ENCODE measurements at places on chromosomes 2 and 18.

DNA sequence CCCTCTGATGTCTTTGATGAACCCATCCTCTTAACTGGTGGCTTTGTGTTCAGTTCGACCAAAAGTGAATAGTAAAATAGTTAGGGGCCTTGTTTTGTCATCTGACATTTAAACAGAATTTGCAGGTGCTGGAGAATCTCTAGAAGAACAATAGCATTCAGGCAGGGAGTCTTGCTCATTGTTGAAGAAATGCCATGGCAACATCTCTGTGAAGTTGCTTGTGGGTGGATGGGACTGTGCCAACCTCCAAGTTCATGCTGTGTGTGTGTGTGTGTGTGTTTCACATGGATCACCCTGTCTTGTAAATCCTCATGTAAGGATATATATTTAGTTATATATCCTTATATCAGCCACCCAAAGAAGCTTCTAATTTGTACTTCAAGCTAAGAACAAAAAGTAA lies 66.7 kb downstream of the SKA1 start:
- no peak for DNase-seq

- no peak for DNase-seq
Measured at GRCh38 chr2:119864318-119864717, 104.6 kb downstream of the PTPN4 start.

DNA sequence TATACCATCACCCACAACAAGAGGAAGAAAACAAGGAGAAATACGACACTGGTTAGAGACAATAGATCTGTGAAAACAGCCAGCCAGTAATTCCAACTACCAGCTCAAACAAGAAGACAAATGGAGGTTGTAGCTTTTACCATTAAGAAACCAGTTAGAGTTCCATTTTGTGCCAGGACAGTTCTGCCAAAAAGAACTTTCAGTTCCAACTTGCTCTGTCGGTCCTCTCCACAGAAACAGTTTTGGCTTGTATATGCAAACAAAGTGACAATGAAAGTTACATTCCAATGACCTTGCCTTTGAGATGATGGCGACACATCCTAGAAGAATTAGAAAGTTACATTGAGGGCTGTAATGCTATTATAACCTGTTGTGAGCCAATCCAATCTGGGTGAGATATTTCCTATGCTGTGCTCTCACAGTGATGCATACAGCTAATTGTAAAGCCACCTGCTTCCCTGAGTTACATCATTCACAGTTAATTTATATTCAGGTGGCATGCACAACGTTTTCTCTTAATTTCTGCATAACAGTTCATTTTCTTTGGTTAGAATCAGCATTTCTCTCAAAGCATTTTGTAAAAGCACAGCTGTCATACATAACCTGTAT lies 1378.4 kb upstream of the PIK3C3 start:
- DNase-seq = no peak

DNA sequence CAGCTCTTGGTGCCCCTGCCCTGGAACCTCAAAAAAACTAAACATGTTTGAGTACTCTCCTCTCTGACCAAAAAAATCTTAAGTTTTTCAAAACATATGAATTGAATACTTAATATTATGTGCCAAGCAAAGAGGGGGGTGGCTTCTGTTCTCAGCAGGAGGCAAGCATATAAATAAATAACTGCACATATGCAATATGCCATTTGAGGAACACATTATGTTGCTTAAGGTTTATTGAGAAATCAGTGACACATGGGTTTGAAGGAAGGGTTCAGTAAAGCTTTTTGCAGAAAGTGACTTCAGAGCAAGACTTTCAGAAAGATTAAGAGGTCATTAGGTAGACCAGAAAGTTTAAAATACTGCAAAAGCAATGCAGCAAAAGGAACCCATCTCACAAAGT lies 429.2 kb downstream of the TDRD15 start:
- no peak for DNase-seq

DNA sequence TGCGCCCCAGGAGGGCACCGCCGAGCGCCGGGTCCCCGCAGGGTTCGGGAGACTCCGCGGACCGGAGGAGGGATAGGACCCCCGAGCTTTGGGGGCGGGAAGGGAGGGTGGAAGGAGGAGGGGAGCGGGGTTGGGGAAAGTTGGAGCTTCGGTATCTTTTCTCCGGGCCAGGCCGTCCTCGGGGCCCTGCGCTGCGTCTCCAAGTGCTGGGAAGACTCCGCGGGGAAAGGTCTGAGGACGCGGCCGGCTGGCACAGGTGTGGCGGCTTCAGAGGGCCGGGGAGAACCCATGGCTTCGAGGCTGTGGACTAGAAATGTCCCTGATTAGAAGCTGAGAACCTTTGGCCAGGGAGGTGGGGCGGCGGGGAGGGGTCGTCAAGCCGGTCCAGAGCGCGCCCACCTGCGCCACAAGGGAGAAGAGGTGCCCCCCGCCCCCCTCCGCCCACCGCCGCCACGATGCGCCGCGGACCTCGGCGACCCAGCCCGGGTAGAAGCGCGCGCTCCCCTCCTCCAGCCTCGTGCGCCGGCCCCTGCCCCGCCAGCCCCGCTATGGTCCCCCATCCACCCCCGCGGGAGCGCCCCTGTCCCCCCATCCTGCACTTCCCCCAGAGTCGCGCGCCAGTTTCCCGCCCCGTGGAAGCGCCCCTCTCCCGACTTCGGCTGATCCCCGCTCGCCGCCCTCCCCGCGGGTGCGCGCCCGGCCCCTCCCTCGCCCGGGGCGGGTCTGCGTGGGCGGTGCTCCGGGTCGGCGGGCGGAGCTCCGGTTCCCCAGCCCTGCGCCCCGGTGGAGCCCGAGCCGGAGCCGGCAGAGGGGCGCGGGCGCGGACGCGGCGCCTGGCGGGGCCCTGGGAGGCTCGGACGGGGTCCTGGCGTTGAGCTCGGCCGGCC lies at the start of gene SNTG2:
SNTG2 (plus strand) TSS at position 770 of the 887 bp plus-strand sequence. CDS start 148 bp downstream, outside the sequence.
- DNase-seq = peak; percentile 52

DNA sequence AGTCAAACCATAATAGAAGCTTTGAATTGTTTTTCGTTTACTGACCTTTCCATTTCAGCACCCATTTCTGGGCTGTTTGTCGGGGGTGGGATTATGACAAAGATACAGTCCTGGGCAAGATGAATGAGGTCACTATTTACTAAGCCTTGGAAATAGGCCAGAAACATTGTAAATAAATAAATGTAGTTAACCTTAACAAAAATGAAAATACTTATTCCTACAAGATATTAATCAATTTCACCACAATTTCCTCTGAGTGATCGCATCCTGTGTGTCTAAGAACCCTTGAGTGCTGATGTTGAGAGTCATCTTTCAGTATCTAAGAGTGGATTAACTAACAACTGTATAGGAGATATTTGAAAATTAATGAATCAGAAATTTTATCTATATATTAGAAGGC lies 14.0 kb downstream of the ITGA4 start:
- DNase-seq = no peak

DNA sequence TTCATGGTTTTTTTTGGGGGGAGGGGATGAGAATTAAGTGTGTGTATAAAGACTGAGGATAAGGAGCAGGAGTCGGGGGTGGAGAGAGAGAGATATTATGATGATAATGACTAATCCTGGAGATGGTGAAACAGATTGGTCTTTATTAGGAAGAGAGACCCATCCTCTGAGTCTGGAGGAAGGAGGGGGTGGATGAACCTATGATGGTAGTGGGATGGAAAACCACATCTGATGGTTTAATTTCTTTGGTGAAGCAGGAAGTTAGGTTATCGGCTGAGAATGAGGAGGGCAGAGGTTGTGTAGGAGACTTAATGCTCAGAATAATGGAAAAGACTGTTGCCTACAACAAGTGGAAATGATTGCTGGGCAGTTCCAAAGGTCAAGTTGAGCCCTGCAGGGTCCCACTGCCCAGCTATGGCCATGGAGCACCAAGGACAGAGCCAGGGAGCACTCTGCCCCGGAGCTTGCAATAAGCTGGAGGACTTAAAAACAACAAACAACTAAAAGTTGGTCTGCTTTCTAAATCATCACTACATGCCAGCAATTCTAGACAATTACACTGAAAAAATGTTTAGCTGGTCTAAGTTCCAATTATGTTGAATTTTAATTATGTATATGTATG lies 7.9 kb downstream of the SLC16A14 start:
- no peak for DNase-seq

GRCh38 chr18:78652001-78652545 lies 327.5 kb upstream of the SALL3 start:
- DNase-seq = no peak

DNA sequence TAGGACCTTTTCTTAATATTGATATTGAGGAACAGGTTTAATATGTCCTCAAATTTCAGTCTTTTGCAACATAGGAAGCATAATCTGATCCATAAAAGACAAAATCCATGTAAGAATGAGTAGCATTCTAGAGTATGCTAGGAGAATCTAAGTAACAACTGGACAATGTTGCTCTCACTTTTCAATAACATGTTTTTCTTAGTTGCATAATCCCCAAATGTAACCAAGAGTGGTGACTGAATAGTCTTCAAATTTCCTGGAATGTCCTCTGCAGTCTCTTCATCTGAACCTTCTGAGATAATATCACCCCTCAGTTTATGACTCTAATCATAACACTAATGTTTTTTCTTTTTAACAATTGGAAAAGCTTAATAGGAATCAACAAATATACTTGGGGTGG lies 110.0 kb upstream of the ZEB2 start:
- DNase-seq = peak; percentile 66

GRCh38 chr2:96158554-96158940 lies 13.3 kb upstream of the DUSP2 start:
- no peak for DNase-seq

- no peak for DNase-seq
Measured at GRCh38 chr18:70826571-70826970, 537.7 kb downstream of the SOCS6 start.

- no peak for DNase-seq
Measured at GRCh38 chr2:19753818-19754217, 148.0 kb downstream of the TTC32 start.

- no peak for DNase-seq
Measured at GRCh38 chr2:162125138-162125537, 26.9 kb downstream of the GCG start.

DNA sequence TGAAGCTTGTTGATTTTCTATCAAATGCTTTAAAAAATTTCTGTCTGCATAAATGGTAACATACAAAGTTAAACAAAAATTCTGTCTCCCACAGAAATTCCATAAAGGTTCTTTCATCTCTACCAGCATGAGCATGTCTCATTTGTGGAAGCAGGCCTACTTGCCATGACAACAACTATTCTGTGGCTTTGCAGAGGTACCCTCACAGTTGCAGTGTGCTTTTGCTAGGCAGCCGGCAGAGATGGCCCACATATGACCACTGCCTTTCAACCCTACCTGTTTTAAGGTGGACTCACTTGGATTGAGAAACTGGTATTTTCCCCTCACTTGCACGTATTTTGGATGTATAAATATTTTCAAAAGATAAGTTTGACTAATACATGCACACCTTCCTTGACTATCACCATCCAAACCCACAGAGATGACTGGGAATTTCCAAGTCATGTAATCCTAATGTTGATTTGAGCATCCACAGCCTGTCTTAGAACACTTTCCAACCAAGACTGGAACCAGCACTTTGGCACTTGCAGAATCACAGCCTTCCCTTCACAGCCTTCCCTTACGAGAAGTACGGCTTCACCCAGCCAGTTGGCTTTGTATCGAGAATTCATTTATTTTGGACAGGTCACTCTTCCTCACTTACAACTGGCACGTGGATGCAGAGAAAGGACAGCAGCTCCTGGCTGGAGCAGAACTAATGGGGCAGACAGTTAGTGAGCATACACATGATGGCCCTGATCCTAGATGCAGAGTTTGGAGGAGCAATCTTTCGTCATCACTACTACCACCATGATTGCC lies 9.3 kb upstream of the FHL2 start:
- DNase-seq = no peak

GRCh38 chr2:147554521-147555107 lies 290.2 kb upstream of the ACVR2A start:
- DNase-seq = peak; percentile 57

GRCh38 chr2:130380096-130380934 lies 24.5 kb downstream of the PTPN18 start:
- DNase-seq = no peak

DNA sequence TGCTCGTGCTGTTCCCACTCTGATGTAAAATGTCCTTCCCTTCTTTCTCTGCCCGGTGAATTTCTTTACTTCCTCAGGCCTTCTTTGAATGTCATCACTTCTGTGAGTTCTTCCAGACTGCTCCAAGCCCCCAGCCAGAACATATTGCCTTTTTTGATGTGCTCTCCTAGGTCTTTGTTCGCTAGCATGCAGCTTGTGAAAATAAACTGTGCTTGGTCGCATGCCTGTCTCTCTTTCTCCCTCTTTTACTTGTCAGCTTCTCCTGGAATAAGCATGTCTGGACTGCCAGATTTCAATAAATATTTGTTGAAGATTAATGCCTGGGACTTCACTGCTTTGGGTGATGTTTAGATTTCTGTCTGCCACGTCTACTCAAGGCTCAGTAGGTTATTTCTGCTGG lies 82.7 kb upstream of the ARHGAP28 start:
- DNase-seq = peak; percentile 79

GRCh38 chr2:133511679-133512078 lies 56.6 kb downstream of the NCKAP5 start:
- no peak for DNase-seq

- no peak for DNase-seq
Measured at GRCh38 chr2:199441759-199442158, 16.0 kb downstream of the SATB2 start.

GRCh38 chr18:63591725-63592124 lies 4.6 kb downstream of the SERPINB13 start:
- DNase-seq = no peak

DNA sequence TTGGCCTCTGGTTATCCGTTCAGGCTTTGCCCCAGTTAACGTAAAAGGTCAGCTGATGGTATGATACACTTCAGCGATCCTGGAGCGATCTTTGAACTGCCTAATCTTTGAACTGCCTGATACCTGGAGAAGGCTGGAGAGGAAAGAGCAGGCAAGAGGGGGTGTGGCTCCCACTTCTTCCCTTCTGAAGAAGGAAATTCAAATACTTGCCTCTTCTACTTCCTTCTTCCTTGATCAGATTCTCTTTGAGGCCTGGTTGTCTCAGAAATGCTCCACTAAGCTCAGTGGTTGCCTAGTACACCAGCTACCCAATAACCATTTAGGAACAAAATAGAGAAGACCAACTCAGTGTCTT lies 619 bp downstream of the GALM start:
- DNase-seq = peak; percentile 41

GRCh38 chr2:143792602-143793001 lies 663.4 kb downstream of the ARHGAP15 start:
- no peak for DNase-seq

DNA sequence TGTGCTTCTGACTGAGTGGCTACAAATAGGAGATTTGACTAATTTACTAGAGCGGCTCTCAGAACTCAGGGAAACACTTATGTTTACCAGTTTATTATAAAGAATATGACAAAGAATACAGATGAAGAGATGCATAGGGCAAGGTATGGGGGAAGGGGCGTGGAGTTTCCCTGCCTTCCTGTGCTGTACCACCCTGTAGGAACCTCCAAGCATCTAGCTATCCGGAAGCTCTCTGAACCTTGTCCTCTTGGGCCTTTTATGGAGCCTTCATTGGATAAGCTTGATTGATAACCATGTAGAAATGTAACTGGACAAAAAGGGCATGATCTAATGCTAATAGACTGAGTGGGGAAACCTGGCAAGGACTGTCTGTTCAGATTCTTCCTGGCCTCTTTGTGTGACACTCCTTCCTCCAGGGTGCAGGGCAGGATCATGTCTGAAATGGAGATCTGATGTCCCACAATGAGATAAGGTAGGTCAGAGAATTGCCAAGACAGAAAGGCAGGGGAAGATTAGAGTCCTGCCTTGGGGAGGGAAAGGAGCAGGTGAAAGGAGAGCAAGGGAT lies 101.8 kb upstream of the NPAS2 start:
- DNase-seq = no peak
